Progenitor cell of endocrine pancreas (in vitro differentiated cells): ENCODE measurements at places on chromosomes 11 and 22. TPM values are rescaled to one million over a fixed set of nuclear protein-coding genes. Genes with fewer than 3 reads are reported as not detected.

BCO2 gene
- total RNA-seq, result 3.0 and 3.6 TPM in 2 replicates

SAA1 gene
- total RNA-seq, result not detected in 2 replicates

SYTL2 gene
- total RNA-seq, result 4.7 and 5.6 TPM in 2 replicates

TSGA10IP gene
- total RNA-seq, result not detected in 2 replicates

FXYD6 gene
- 26.1 and 28.5 TPM in 2 replicates for total RNA-seq

ART1 gene
- not detected in 2 replicates for total RNA-seq

OR1S1 gene
- not detected in 2 replicates for total RNA-seq

CFAP68 gene
- total RNA-seq, result 25.7 and 28.4 TPM in 2 replicates

TRIM51 gene
- not detected in 2 replicates for total RNA-seq

OR52H1 gene
- total RNA-seq, result 0.26 TPM in 1 of 2 replicates, not detected in the other

MAJIN gene
- not detected in 2 replicates for total RNA-seq

DUSP18 gene
- 11.2 and 11.6 TPM in 2 replicates for total RNA-seq

LMNTD2 gene
- 15.6 and 19.3 TPM in 2 replicates for total RNA-seq

MYH9 gene
- 299 and 306 TPM in 2 replicates for total RNA-seq

MS4A12 gene
- not detected in 2 replicates for total RNA-seq

MS4A15 gene
- not detected in 2 replicates for total RNA-seq

GLYATL1 gene
- total RNA-seq, result 23.6 and 25.3 TPM in 2 replicates

RAG2 gene
- not detected in 2 replicates for total RNA-seq

HMBS gene
- total RNA-seq, result 39.0 and 39.8 TPM in 2 replicates

TMEM45B gene
- total RNA-seq, result 1.4 and 1.5 TPM in 2 replicates

PLET1 gene
- total RNA-seq, result not detected in 2 replicates

TRIM49 gene
- total RNA-seq, result not detected in 2 replicates

CHST1 gene
- 0.31 and 0.36 TPM in 2 replicates for total RNA-seq

GRM5 gene
- 0.20 and 0.26 TPM in 2 replicates for total RNA-seq

RIMBP3C gene
- total RNA-seq, result 1.2 TPM in 1 of 2 replicates, not detected in the other

PNPLA3 gene
- 11.4 and 12.2 TPM in 2 replicates for total RNA-seq

LRRC55 gene
- 0.04 and 0.12 TPM in 2 replicates for total RNA-seq

NECTIN1 gene
- 42.1 and 44.8 TPM in 2 replicates for total RNA-seq

TRIM6 gene
- total RNA-seq, result 5.4 and 5.8 TPM in 2 replicates

FGF3 gene
- total RNA-seq, result not detected in 2 replicates

LRRC56 gene
- total RNA-seq, result 5.1 and 5.4 TPM in 2 replicates

RBX1 gene
- 59.2 and 60.9 TPM in 2 replicates for total RNA-seq

ZNF70 gene
- 8.9 and 9.8 TPM in 2 replicates for total RNA-seq

CPSF7 gene
- 133 and 134 TPM in 2 replicates for total RNA-seq

PIH1D2 gene
- total RNA-seq, result 4.9 and 6.2 TPM in 2 replicates

ISX gene
- total RNA-seq, result 8.9 and 12.7 TPM in 2 replicates

INPP5J gene
- total RNA-seq, result 14.8 and 17.9 TPM in 2 replicates

LGR4 gene
- 138 and 154 TPM in 2 replicates for total RNA-seq

MUC5AC gene
- total RNA-seq, result 0.02 TPM in 1 of 2 replicates, not detected in the other

KIF18A gene
- total RNA-seq, result 17.0 and 19.1 TPM in 2 replicates

VSTM5 gene
- 0.27 and 0.31 TPM in 2 replicates for total RNA-seq

IRAG1 gene
- total RNA-seq, result 5.4 and 6.3 TPM in 2 replicates

ZW10 gene
- total RNA-seq, result 18.9 and 22.8 TPM in 2 replicates

HORMAD2 gene
- total RNA-seq, result not detected in 2 replicates

ZP1 gene
- total RNA-seq, result not detected in 2 replicates

CCDC73 gene
- not detected in 2 replicates for total RNA-seq

OR51T1 gene
- total RNA-seq, result not detected in 2 replicates

TPBGL gene
- total RNA-seq, result 0.11 TPM in 1 of 2 replicates, not detected in the other

OLFML1 gene
- 0.42 TPM in 1 of 2 replicates, not detected in the other for total RNA-seq

PIM3 gene
- 17.4 and 19.0 TPM in 2 replicates for total RNA-seq

ABTB2 gene
- total RNA-seq, result 16.0 and 19.5 TPM in 2 replicates

GAL3ST3 gene
- 3.9 and 4.8 TPM in 2 replicates for total RNA-seq
